ENCODE measurements at places on chromosomes 6 and 20.

- no peak for DNase-seq
These were observed 5.6 kb downstream of the PPP2R5D start for GRCh38 chr6:42989923-42990322.

DNA sequence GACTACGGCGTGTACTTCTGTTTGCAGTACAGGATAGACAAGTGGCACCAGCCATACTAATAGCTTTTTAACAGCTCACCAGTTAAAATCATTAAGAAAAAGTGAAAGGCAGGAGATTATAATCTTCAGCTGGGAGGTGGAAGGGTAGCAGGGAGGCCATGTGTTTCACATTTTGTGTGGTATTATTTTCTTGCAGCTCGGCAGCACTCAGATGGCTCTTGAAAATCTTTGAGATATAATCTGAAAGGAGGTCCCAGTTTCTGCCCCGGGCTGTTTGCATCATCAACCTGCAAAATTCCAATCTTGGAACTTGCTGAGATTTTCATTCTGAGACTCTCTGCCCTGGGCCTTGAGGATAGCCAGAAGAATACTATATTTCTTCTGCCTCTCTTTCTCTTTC lies 87.5 kb upstream of the HDAC2 start:
- DNase-seq = peak; percentile 38

GRCh38 chr6:72643214-72643613 lies 21.4 kb downstream of the KCNQ5 start:
- no peak for DNase-seq

GRCh38 chr6:66126358-66126757 lies 419.3 kb upstream of the EYS start:
- no peak for DNase-seq

- no peak for DNase-seq
These were observed 22.1 kb upstream of the TRDN start for GRCh38 chr6:123658848-123659247.

- no peak for DNase-seq
These were observed 38.0 kb downstream of the C6orf15 start for GRCh38 chr6:31074401-31074800.

GRCh38 chr20:54163402-54163801 lies 10.4 kb downstream of the CYP24A1 start:
- no peak for DNase-seq

- no peak for DNase-seq
These were observed 7.7 kb upstream of the MRGBP start for GRCh38 chr20:62788607-62789006.

GRCh38 chr6:158561321-158561884 lies 1.5 kb downstream of the TMEM181 start:
- no peak for DNase-seq

- no peak for DNase-seq
These were observed 13.3 kb upstream of the CTAGE9 start for GRCh38 chr6:131724114-131724513.

GRCh38 chr6:2753110-2753489 lies 2.4 kb upstream of the MYLK4 start:
- no peak for DNase-seq

GRCh38 chr20:63854766-63855362 lies 6.4 kb upstream of the ABHD16B start:
- no peak for DNase-seq

- DNase-seq = no peak
These were observed at the start of gene SLC52A3 for GRCh38 chr20:768426-768978. Gene SLC52A3 (minus strand): TSS chr20:768500. CDS start chr20:765774, 2,726 bp downstream.

DNA sequence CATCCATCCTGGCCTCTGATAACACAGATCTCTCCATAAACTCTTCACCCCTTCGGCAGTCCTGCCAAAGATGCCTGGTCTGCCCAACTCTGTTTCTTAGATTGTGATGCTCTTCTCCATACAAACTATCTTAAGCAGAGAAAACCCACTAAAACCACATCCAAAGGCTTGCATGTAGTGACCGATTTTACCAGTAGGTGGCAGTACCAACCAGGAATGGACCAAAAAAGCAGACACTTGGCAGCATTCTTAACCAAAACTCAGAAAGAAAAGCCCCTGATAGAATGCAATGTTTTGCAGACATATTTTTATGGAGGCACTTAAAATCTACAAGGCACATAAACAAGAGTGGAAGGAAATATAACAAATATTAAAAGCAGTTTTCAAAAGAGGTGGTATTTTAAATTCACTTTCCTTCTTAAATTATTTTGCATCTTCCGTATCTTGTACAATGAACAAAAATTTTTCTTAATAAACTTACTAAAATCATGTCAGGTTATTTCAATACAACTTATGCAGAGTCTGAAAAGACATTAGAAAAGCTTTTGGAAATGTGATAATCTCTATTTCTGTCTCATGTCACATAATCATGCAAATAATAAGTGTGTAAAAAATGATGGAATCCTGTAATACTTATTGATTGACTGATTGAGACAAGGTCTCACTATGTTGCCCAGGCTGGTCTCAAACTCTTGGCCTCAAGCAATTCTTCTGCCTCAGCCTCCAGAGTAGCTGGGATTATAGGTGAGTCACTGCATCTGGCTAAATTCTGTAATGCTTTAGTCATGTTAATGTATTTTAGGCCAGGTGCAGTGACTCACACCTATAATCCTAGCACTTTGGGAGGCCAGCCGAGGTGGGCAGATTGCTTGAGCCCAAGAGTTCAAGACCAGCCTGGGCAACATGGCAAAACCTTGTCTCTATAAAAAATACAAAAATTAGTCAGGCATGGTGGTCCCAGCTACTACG lies 29.4 kb downstream of the LRP11 start:
- DNase-seq = peak; percentile 85

GRCh38 chr6:131362696-131363095 lies 210.3 kb upstream of the ARG1 start:
- no peak for DNase-seq

All from mesothelial cell of epicardium (in vitro differentiated cells).